Esophagus squamous epithelium (tissue), 5 donors: ENCODE measurements at places on chromosomes 7 and 10.

- no peak for DNase-seq
Measured at GRCh38 chr7:5217851-5218331, 27.9 kb downstream of the WIPI2 start.

DNA sequence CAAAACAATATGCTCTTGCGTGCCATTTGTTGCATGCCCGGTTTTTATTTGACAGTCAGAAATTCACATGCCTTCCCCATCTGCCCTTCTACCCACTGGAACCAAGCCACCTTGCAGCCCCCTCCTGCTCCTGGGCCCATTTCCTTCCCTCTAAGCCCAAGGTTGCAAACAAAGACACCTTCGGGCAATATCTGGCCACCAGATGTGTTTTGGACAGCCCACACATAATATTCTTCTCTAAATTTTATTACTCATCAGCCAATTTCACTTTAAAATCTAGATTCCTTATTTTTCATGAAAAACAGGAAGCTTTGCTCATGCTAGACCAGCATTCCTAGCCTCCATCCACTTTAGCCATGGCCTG lies 18.2 kb upstream of the C10orf105 start:
- DNase-seq = no peak

DNA sequence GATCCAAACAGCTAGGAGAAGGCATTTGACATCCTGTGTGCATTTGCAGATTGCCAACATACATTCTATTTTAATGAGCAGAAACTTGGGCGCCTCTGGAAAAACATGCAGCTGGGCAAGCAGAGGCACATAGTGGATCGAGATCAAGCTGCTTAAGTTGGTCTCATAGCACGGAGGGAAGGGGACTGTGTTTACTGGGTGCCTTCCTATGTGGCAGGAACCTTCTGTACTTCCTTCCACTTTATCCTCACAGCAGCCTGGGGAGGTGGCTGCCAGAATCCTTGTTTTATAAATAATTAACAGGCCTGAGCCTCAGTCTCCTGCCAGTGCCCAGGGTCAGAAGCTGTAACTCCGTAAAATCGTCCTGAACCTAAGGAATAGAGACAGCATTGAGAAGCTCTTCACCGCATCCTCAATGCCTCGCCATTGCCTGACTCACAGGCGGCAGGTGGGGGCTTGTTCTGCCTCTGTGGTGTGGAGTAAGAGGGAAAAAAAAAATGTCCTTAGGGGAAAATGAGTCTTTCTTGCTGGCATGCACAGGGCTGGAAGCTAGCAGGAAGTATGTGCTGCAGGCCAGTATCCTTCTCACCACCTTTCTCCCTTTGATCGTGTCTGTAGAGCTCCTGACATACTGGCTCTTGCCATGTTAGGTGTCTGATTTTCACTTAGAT lies 6.2 kb downstream of the VWA2 start:
- no peak for DNase-seq

- DNase-seq = no peak
Measured at GRCh38 chr7:78734626-78735025, 718.8 kb downstream of the MAGI2 start.

DNA sequence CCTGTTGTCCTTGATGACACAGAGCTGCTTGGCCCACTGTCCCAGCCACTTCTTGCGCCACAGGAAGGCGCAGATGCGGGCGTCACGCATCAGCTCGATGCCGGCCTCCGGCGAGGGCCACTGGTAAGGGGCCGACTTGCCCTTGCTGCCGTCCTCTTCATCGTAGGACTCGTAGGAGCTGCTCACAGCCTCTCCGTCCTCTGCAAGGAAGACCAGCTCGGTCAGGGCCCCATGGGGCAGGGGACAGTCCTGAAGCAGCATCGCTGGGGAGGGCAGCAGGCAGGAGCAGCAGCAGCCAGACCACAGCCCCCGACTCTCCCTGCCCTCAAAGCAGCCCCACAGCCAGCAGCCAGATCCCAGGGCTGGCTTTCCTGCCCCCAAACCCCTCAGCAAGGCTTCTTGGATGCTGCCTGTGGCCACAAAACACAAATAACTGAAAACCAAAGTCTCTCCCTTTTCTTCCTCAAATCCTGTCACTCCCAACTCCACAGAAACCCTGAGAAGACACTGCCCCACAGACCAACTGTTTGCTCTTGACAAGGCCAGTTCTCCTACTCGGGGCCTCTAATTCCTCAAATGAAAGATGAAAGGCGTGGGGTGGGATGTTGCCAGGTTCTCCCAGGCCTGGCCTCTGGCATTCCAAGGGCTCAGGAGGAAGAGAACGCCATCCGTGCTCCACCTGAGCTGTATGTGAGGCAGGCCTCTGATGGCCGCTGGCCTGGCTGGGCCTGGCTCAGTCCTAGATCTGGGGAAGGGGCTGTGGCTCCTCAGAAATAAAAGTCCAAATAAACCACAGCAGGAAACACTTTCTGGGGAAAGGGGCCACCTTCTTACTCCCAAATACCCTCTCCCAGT lies 76.7 kb downstream of the VWA2 start:
- DNase-seq = no peak

- DNase-seq = no peak
Measured at GRCh38 chr7:146713934-146714333, 597.3 kb downstream of the CNTNAP2 start.

DNA sequence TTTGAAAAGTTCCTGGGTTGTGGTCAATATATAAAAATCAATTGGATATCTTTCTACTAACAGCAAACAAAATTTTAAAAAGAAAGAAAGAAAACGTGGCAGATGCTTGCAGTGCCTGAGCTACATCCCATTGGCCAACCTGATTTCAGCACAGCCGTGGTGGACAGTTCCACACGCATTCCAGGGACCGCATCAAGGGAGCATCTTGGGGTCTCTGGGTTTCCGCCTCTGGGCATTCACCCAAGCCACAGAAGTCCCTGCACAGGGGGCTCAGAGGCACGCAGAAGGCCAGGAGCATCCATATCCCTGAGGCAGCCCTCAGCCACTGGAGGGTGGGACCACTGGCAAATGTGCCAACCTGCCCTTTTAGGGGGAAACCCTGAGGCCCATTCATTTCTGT lies 254.5 kb upstream of the RNF32 start:
- DNase-seq = no peak

DNA sequence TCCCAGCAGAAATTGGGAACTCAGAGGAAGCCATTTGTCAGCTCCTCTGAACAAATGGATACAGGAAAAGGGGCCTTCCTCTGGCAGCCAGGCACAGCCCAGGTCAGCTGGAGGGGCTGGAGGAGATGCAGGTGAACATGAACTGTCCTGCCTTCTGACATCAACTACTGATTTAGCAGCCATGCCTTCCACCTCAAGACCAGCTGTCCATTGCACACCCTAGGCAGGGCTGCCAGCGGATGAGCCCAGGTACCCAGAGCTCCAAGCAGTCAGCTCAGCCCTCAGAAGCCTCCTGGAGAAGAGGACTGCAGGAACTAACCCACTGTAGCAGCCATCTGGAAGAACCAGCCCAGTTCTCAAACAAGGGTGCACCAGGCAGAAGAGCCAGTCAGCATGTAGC lies 44.1 kb upstream of the GDF10 start:
- no peak for DNase-seq

- DNase-seq = no peak
Measured at GRCh38 chr10:102796407-102797176, 40.6 kb downstream of the CYP17A1 start.

- no peak for DNase-seq
Measured at GRCh38 chr10:47381103-47381395, 3.0 kb downstream of the ZNF488 start.

DNA sequence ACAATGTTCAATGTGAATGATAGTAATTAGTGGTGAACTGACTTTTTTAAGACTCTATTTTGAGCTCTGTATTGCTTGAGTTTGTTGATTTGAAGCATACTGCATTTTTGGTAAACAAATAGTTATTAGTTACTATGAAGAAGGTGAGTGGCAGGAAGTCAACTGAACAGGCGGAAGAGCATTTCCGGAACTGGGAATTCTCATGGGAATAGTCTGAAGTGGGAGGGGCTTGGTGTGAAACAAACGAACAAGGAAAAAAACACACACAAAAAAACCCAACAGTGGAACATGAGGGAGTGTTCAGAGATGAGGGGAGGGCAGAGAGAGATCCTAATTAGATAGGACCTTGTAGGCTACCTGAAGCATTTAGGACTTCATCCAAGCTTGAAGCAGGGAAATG lies 43.9 kb upstream of the C1QL3 start:
- no peak for DNase-seq

DNA sequence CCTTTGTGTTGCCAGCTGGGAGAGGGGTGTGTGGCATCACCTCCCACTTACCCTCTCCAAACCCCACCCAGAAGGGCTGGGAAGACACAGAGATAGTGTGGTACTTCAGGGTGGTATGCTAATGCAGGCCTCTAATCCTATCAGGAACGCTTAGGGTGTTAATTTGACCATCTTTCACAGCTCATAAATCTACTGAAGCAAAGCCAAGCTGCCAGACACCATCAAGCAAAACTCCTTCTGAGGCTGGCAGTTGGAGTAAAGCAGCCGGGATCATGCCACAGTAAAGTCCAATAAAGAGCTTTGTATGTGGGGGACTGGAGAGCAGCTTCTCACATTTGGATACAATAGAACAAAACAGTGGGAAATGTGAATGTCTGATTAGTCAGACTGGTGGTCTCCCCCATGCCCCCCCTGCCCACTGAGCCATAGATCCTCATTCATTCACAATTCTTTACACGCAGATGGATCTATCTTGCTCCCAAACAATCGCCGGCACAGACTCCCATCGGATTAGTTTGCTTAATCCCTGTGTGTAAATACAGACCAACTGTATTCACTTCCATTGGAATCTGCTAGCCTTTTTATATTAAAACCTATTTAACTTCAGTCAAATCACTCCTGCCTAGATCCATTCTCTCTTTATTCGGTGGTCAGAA lies 29.6 kb downstream of the FGFBP3 start:
- DNase-seq = no peak

GRCh38 chr7:1400371-1400770 lies 58.9 kb downstream of the MICALL2 start:
- no peak for DNase-seq

DNA sequence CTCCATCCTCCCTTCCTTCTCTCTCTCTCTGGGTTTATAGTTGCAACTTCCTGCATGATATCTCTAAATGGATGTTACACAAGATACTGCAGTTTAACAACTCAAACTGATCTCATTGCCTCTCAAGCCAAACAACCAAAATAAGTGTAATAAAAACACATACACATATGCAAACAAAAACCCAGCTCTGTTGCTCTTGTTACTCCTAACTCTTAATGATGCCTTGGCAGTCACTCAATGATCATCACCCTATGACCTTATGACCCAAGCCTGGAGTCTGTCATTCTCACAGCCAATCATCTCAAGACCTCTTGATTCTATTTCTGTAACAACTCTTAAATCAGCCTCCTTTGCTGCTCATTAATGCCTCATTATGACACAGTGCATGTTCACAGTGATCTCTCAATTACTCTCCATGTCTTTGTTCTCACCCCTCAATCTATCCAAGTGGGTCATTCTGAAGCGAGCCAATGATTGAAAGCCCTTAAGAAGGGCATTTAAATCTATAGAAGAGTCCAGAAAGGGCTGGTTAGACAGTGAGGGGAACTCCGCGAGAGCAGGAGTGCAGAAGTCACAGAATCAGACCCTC lies 210.9 kb downstream of the INHBA start:
- DNase-seq = no peak

DNA sequence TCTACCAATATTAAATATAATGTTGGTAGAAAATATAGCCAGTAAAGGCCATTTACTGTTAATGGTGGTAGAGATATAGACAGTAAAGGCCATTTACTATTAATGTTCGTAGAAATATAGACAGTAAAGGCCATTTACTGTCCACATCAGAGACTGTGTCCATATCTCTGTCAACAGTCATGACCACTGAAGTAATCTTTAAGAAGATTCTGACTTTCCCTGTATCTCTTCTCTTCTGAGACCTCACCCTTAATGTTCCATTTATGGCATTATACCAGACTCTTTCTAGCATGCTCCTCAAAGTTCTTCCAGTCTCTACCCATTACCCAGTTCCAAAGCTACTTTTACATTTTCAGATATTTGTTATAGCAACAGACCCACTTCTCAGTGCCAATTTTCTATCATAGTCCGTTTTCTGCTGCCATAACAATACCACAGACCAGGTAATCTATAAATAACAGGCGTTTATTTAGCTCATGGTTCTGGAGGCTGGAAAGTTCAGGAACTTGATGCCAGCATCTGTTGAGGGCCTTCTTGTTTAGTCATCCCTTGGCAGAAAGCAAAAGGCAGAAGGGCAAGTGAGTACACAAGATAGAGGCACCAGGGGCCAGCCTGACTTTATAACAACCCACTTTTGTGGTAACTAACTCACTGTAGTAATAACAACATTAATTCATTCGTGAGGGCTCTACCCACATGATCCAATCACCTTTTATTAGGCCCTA lies 7.9 kb upstream of the NUDCD3 start:
- no peak for DNase-seq

DNA sequence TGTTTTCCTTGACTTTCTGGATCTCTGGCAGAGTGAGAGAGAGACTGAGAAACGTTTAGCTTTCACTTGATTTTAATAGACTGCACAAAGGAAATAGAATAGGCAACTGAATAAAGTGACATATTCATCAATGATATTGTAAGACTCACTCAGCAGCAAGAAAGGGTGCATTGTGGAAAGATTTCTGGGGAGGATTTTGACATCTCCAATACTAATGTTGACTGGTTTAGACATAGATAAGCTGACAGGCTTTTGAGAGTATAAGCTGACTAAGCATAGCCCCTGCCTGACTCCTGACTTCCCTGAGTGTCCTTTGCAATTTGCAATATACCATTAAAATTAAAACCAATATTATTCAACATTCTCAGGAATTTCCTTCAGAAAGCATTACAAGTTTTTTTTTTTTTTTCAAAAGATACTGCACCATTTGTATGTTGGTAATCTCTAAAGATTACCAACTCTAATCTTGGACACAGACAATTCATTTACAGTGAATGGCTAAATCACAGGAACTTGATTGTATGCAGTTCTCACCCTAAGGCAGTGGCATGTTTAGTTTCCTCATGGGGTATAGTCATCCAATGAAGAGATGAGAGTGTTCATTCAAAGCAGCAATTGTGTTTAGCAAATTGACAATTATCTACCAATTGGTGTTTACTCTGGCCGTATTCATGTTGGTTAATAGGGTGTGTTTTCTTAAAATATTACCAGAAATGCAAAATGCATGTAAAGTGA lies 325.6 kb downstream of the SORCS3 start:
- no peak for DNase-seq

DNA sequence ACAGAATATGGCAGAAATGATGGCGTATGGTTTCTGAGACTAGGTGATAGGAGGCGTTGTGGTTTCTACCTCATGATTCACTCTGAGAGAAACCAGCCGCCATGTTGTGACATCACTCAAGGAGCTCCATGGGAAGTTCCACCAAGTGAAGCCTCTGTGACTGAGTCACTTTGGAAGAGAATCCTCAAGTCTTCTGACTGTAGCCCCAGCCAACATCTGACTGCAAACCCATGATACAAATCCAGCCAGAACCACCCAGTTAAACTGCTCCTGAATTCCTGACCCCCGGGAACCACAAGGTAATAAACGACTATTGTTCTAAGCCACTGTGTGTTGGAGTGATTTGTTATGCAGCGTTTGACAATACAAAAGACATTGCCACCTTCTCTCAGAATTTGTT lies 91.1 kb upstream of the CARD11 start:
- no peak for DNase-seq

GRCh38 chr7:149729983-149730801 lies 43.2 kb downstream of the ZNF467 start:
- no peak for DNase-seq
